ENCODE measurements at places on chromosomes 1 and 21.

GRCh38 chr1:202972046-202972445 is 5.0 kb upstream of the CYB5R1 start:
- DNase-seq = no peak

DNA sequence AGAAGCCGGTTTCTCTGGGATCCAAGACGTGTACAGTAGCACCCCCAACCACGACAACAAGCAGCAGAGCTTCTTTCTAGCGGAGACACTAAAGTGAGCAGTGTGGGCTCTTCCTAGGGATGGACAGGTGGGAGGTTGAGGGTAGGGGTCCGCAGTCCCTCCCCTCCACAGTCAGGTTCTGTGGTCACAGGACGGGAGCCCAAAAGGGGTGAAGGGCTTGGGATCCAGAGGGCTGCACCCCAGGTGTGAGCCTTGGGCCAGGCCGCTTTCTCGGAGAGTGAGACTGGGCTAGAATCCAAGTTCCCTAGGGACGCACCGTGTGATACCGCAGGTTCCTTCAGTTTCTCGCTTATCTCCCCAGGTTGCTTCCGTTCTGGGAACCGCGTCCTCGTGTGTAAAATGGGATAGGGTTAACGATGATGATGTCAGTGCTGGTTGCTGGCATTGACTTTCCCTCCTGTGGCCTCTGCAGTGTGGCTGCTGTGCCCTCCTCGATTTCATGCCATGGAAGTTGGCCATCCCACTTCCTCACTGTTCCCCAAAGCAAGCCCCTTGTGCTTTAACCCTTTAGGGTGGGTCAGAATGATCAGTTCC is 17.3 kb upstream of the SELENON start:
- DNase-seq = no peak

DNA sequence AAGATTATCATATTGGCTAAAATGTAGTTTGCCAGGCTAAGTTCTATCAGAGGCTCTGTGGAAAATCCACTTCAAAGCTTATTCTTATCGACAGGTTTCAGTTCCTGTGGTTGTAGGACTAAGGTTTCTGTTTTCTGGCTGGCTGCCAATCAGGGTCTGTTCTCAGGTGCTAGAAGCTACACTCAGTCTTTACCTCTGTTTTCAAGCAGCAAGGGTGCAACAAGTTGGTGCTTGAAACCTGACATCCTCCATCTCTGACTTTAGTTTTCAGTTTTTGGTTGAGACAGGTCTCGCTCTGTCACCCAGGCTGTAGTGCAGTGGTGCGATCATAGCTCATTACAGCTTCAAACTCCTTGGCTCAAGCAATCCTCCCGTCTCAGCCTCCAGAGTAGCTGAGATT is 15.3 kb upstream of the TMCO2 start:
- DNase-seq = no peak

DNA sequence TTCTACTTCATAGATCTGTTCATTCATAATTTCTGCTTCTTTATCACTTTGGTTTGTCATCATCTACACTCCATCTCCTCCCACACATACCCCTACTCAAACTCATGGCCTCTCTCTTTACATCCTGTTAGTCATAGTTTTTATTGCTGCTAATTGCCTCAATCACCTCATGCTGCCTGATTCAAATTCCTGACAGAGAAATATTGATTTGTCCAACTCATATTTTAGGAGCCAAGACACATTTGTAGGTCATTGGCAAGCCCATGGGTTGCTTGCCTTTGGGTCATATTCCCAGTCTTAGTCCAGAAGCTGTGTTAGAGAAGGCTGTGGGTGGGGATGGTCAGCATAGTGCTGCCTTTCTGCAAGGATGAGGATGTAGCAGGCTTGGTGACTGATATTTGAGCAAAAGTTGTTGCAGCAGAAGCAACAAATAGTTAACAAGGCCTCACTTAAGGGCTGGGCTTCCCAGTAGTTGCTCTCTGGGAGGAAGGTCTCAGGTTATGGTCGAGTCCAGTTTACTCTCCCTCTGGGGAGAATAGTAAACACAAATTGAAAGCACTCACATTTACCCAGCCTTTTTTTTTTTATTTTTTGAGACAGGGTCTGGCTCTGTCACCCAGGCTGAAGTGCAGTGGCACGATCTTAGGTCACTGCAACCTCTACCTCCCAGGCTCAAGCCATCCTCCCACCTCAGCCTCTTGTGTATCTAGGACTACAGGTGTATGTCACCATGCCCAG is 22.4 kb upstream of the EPS15 start:
- no peak for DNase-seq

DNA sequence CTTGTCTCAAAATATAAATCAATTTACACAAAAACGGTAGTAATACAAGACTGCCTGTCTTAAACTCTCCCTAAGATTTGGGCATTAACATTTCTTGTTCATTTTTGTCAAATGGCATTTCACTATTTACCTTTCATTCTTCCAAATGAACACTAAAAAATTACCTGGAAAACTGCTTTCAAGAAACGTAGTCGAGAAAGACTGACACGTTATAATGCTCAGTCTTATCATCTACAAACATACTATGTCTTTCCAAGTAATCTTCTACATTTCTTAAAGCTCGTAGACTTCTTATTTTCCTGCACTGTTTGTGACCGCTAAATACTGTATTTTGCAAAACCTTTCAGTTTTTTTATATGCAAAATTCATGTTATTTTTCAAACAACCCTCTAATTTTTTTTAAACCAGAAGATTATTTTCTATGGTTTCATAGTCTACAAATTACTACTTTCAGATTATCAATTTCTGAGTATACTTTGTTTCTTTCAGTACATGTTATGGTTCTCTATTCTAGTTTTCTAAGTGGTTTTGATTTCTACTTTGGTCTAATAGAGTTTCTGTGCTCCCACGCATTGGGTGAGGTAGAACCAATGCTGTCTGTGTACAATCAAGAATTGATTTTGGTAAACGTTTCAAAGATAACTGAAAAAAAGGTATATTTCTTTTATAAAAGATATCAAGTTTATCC is 336.4 kb downstream of the SMYD3 start:
- DNase-seq = no peak

DNA sequence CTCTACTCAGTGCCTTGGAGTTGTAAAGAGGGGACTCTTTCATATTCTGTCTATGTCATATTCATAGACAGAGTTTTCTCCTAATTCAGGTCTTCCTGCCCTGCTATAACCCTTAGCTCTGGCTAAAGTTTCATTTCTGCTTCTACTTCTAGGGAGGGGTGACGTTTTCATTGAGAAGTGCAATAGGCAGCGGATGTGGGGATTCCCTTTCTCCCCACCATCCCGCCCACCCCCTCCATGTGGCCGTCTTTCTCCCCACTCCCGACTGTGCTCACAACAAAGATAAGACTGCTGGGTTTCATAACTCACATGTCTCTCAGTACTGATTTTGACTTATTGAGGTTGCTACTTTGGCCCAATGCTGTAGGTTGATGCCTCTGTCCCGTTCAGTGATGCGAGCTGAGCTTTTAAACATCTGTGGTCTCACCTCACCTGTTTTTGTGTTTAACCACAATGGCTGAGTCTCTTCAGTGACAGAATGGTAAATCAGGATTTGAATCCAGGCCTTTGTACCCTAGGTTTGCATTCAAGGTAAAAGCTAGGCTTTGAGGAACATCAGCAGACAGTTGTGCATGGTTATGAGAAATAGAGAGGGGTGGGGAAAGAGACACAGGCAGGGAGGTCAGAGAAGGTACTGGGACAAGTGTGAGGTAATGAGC is 7.8 kb upstream of the KIF14 start:
- no peak for DNase-seq
